ENCODE measurements at places on chromosomes 1 and 21.
A peak's percentile ranks its signal among the peaks of the same experiment; 100 is the strongest.

DNA sequence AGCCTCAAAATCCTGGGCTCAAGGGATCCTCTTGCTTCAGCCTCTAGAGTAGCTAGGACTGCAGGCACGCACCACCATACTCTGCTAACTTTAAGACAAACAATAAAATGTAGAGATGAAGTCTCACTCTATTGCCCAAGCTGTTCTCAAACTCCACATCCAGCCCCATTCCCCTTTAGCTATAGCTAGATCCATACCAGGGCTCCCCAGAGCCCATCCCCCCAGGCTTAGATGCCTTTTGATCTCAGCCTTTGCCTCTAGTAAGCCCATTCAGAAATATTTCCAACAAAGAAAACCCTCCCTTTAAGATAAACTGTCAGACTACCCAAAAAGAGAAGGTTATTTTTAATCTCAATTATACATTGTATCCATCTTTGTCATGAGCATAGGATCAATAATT is 325.4 kb downstream of the CHRM3 start:
- DNase-seq, result no peak

DNA sequence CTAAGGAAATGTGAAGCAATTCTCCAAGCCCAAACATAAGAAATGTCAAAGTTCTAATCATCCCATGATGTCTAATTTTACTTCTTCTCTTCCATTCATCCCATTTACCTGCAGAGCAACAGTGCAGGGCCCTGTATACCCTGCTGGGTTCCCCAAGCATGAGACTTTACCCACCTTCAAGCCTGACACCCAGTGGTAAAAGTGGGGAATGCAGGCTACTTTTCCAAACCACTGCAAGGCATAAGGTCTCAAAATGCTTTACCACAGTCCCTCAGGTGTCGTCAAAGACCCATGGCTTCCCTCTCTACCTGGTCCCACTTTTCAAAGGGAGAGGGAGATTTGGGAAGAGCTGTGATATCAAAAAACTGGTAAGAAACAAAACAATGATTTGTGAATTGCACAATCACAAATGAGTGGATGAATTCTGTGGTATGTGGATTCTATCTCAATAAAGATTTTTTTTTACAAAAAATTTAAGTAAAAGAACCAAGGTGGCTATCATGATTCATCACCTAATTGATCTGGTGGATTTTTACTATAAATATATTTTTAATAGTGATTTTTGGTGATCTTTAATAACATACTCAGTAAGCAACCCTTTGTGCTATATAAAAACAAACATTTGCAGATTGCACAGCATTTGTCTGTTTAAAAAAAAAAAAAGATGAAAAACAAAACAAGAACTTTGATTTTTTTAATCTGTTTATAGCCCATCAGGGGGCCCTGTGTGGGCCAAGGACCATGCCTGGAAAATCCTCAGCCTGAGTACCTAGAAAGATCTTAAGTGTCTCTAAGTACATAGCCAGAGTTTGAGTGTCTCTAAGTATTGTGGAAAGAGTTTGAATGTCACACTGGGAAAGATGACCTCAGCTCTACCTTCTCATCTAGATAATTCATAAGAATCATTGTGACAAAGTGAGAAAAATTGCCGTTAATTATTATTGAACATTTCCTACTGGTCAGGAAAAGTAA is 73.1 kb upstream of the GJB5 start:
- peak; percentile 34 for DNase-seq

DNA sequence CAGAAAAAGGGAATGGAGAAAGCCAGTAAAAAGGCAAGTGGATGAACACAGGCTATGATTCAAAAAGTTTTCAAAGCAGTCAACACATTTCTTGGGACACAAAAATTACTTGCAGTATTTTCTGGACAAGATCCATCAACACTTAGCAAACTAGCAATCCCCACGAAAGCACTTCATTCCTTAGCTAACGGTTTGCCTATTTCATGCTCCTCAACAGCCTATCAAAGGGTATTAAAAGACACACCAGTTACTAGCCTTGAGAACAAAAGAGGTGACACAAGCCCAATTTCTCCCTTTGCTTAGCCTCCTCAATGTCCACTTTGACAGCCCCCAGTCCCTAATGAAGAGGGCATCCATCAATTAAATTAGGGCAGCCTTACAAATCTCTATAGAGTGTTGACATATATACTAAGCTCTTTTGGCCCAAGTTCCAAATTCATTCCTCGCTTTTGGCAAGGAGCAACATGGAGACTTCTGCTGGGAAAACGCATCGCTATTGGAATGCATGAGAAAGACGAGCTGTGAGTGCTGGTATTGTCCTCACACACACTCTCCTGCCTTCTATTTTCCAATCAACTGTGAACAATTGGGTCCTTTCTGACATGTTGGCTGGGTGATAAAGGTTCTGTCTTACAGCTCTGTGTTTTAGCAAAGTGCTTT is 180.0 kb downstream of the TNR start:
- peak; percentile 57 for DNase-seq

DNA sequence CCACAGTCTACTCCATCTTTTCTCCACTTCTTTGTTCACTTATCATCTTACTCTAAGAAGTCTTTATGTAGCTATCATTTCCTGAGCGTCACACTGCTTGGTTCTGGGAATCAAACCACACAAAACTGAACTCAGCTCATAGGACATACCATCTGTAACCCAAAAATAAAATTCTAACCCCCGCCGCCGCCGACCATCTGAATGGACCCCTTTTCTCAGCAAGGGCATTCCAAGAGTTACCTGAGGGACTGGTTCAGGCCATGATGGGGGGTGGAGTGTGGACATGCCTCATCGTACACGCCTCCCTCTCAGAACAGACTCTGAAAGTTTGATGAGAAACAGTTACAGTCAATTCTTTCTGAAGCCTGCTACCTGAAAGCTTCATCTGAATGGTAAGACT is 12.6 kb upstream of the CHI3L2 start:
- no peak for DNase-seq

DNA sequence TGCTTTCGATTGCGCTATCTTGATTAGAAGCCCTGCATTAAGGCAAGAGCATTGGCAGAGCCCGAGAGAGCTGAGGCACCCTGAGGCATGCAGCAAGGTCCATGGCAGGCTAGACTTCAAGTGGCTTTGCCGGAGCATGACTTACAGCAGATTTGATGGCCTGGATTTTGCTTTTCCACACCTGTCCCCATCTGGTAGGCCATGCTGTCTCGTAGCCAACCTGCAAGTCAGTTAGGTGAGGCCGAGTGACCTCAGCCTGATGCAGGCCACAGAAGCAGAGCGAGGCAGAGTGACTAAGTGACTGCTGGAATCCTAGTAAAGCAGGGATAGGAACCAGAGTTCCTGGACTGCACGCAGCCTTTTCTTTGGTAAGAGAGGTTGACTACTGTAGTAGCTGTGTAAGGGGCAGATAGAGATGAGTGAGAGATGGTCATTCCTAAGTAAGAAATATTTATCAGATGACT is 148.9 kb downstream of the PBX1 start:
- no peak for DNase-seq

- no peak for DNase-seq
Measured at GRCh38 chr1:204335533-204335932, 24.2 kb downstream of the PLEKHA6 start.

DNA sequence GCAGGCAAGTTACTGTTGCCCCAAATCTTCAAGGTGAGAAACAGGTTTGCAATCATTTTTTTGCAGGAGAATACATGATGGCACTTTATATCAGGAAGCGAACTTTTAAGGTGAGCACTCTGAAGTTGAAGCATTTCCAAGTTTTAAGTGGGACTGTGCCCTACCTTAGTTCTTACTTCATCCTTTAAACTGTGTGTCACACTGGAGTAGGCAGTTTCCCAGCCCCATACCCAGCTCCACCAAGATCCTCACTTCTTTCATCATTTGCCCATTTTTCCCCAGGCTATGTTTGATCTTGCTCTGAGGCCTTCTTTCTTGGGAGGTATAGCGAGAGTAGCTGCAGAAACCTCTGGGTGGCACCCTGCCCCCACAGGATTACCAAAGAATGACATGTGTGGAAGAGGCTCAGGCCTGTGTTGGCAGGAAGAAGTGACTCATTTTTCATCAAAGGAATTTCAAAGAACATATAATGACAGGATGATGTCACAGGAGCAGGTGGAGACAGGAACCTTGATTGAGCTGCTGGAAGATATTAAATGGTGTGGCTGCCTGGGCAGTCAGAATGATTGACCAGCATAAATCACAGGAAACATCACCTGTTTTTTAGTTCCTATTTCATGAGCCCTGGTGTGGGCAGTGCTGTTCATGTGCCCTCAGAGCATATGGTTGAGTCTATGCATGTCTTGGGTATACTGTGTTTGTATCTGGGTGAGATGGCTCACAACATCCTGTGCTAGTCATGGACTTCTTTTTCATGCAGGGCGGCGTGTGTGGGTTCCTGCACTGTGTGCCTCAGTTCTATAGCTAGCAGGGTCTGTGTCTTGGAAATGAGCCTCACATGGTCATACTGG is 20.8 kb upstream of the MACF1 start:
- no peak for DNase-seq

DNA sequence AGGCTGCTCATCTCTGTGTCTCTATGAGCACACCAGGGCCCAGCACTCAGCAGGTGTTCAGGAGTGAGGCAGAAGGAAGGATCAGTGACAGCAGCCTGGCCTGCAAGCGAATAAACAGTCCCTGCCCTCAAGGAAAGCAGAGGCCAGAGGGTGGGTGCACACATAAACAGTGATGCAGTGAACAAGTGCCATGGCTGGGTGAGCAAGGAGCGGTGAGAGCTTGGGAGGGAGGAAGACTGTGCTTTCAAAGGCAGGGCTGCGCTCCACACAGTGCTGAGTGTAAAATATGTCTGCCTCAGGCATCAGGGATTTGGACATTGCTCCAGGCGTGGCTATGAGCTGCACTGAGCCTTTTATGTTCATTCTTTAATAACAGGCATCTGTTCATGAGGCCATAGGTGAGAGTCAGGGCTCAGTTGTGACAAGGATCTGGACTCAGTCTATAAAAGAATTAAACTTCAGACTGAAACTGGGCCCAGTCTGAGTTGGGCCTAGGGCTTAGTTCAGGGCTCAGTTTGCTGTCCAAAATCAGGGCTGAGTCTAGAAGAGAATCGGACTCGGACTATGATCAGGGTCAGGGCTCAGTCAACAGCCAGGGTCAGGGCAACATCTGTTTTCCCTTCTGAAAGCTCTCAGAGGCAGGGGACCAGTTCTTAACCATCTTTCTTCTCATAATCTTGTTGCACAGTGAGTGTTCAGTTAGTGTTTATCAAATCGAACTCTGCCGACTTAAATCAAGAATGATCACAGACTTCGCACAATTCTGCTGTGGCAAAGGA is 213.7 kb downstream of the FOXD2 start:
- DNase-seq, result no peak

GRCh38 chr1:10736634-10737586 is 59.5 kb downstream of the CASZ1 start:
- DNase-seq, result no peak

- no peak for DNase-seq
Measured at GRCh38 chr1:156543066-156543465, 29.3 kb downstream of the IQGAP3 start.

DNA sequence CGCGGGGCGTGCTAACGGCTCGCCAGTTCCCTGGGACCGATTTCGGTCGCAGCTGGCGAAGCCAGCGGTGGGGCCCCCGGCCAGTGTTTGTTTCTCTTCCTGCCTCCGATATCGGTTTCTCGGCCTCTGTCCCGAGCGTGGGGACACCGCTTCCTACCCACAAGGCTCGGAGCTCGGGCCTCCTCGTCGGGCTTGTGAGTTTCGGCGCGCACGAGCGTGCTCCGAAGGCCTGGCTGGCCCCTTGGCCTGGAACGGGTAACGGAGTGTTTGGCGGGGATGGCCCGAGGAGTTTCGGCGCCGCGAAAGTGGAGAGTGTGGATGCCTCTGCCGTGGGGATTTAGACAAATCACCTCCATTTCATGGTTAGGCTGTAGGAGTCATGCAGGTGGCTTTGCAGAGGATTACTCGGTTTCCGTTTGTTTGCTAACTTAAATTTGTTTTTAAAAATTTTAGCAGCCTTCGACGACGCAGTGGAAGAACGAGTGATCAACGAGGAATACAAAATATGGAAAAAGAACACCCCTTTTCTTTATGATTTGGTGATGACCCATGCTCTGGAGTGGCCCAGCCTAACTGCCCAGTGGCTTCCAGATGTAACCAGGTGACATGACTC is 559 bp downstream of the RBBP4 start:
- no peak for DNase-seq

GRCh38 chr1:17572264-17572985 is 32.9 kb downstream of the ARHGEF10L start:
- DNase-seq, result no peak

GRCh38 chr1:237640966-237641365 is 249.8 kb downstream of the ZP4 start:
- no peak for DNase-seq

DNA sequence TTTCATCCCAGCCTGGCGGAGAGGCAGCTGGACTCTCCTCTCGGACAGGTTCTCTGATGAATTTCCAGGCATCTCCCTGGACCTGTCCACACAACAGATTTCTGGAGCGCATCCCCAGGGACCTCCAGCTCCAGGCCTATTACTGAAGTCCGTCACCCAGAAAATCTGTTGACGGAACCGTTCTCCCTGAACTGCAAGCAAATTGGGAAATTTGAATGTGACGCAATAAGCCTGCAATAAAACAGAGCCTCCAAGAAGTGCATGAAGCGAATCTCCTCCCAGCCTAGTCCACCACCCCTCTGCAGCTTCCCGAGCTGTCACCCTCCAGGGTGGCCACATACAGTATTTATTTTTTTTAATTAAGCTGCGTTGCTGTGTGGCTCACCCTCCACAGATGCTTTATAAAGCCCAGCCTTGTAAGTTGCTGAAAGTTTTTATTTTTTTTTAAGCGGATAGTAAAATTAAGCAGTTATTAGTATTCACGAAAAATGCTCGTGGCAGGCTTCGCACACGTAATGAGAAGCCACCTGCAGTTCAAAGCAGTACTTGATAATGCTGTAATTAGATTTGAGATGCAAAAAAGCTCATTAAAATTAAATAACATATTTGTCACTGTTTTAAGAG is 173.3 kb downstream of the CAMTA1 start:
- no peak for DNase-seq

- DNase-seq, result no peak
Measured at GRCh38 chr1:168977618-168978017, 128.9 kb upstream of the ATP1B1 start.

DNA sequence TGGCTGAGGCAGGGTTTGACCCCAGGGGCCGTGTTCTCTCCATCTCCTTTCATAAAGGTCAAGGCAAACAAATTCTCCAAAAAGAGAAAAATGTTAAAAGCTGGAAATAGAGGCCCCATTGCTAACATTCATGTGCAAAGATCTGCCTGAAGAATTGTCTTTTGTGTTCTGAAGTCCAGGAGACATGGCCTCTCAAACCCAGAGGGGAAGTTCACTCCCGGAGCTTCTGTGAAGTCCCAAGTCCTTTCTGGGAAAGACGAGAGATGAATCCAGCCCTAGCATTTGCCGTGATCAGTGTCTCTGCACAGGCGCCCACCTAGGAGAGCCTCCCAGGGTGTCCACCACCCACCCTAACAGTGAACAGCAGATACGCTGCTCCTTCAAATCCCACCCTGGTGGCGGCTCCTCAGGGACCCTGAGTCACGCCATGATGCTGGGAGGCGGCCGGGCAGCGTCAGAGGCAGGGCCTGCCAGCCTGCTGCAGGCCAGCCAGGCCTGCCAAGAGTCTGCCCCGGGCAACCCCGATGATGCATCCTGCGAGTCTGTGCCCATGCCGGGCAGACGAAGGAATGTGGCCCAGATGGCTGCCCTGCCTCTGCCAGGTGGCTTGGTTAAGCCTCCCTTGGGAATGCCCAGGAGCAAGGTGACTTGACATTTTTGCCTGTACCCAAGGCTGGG is 5.2 kb upstream of the C2CD2 start:
- no peak for DNase-seq
